Mammary microvascular endothelial cell (primary cell): ENCODE measurements at places on chromosomes 6 and 20. TPM values are rescaled to one million over a fixed set of nuclear protein-coding genes. Genes with fewer than 3 reads are reported as not detected.

SRXN1 gene
- total RNA-seq: 68.0 and 69.1 TPM in 2 replicates

TTLL9 gene
- not detected in 2 replicates for total RNA-seq

ADIG gene
- not detected in 2 replicates for total RNA-seq

SIGLEC1 gene
- total RNA-seq: not detected in 2 replicates

POU5F1 gene
- 1.3 TPM in 1 of 2 replicates, not detected in the other for total RNA-seq

GPR6 gene
- total RNA-seq: not detected in 2 replicates

DUSP15 gene
- 0.44 TPM in 1 of 2 replicates, not detected in the other for total RNA-seq

PRICKLE4 gene
- total RNA-seq: 1.0 and 1.3 TPM in 2 replicates

SLC32A1 gene
- not detected in 2 replicates for total RNA-seq

CGA gene
- not detected in 2 replicates for total RNA-seq

MEI4 gene
- total RNA-seq: not detected in 2 replicates

JAG1 gene
- total RNA-seq: 88.9 and 96.5 TPM in 2 replicates
